ENCODE measurements at places on chromosomes 7 and 10.

- no peak for DNase-seq
These were observed 29.1 kb downstream of the GTF2IRD1 start for GRCh38 chr7:74482629-74483401.

- no peak for DNase-seq
These were observed 226.4 kb downstream of the AGMO start for GRCh38 chr7:15335390-15335789.

- DNase-seq, result no peak
These were observed 33.1 kb downstream of the CHST12 start for GRCh38 chr7:2436341-2437104.

- no peak for DNase-seq
These were observed 165.0 kb upstream of the GPR26 start for GRCh38 chr10:123501148-123501547.

GRCh38 chr7:87624628-87625027, 3.6 kb upstream of the RUNDC3B start:
- no peak for DNase-seq

- DNase-seq, result no peak
These were observed 535.9 kb downstream of the TFEC start for GRCh38 chr7:115494529-115495147.

GRCh38 chr10:70982443-70982842, 94.1 kb upstream of the PCBD1 start:
- DNase-seq, result no peak

DNA sequence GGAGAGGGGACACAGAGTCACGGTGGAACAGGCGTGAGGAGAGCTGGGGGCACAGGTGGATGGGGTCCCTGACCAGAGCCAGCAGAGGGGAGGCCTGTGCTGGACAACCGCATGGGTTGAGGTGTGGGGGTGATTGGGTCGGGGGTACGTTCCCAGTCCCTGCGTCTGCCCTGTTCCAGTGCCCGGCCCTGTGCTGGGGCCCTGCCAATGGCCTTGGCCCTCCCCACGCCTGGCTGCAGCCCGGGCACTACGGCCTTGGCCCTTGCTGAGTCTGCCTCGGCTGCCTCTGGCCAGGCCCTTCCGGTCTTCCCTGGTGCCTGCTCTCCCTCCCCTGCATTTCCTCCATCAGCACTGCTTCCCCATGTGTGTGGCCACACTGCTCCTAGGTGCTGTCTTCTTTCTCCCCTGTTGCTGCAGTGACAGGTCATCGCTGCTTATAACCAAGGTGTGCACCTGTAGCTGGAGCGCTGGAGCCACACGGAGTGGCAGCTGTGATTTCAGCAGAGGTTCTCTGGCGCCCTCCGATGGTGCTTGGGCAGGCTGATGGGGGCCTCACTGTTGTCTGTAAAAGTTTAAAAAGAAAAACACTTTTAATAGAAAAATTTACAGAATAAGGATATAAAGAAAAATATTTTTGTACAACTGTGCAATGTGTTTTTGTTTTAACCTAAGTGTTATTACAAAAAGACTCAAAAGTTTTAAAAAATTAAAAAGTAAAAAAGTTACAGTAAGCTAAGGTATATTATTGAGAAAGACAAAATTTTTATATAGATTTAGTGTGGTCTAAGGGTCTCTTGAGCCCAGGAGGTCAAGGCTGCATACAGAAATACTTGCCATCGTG, 45.2 kb upstream of the BHLHA15 start:
- DNase-seq, result no peak

GRCh38 chr10:122113945-122114747, 125.2 kb downstream of the TACC2 start:
- no peak for DNase-seq

DNA sequence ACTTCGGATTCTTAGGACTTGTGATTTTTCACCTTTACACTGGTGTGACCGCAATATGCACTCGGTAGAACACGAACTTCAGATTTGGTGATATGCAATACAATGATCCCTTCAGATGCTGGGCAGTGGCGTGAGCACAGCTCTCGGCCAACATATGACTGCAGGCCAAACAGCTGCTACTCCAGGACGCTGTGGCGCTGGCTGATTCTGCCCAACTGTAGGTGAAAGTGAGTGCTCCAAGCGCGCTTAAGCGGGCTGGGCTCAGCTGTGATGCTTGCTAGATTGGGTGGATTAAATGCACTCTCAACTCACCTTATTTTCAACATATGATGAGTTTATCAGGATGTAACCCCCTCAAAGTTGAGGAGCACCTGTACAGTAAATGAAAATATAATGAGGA, 137.6 kb upstream of the RET start:
- DNase-seq, result no peak

- DNase-seq, result no peak
These were observed 294.6 kb downstream of the SORCS3 start for GRCh38 chr10:104935656-104936055.

DNA sequence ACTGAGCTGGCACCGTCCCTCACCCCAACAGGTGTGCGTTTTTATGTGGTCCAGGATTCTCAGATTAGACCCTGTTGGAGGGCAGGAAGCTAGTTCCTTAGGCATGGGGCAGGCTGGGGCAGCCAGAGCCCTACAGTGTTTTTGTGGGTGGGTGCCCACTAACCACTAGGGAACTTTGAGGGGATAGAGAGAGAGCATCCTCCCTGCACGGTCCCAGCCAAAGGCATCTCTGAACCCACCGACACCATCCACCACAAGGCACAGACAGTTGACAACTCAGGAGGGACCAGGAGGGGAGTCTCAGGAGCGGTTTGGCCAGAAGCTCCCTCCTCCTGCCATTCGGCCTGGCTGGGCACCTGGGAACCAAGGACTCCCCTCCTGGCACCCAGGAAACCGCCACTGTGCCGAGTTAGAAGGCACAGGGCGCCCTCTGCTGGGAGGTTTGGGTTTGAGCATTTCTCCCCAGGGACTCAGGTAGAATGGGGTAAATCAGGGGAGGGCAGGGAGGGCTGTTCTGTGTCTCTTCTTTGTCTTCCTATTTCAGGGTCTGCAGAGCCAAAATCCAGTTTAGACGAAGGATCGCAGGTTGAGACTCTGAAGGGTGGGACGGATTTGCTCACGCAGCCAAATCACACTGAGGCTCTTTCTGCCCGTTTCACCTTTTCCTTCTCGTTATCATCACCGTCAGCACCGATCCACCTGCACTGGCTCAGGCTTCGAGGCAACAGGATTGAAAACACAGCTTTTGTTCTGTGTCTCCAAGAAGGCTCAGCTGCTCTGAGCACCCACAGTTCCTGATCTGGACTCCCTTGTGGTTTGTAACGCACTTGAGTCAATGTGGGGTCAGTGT, 84.8 kb upstream of the COL13A1 start:
- no peak for DNase-seq

GRCh38 chr10:129075927-129076326, 391.1 kb upstream of the MGMT start:
- no peak for DNase-seq

DNA sequence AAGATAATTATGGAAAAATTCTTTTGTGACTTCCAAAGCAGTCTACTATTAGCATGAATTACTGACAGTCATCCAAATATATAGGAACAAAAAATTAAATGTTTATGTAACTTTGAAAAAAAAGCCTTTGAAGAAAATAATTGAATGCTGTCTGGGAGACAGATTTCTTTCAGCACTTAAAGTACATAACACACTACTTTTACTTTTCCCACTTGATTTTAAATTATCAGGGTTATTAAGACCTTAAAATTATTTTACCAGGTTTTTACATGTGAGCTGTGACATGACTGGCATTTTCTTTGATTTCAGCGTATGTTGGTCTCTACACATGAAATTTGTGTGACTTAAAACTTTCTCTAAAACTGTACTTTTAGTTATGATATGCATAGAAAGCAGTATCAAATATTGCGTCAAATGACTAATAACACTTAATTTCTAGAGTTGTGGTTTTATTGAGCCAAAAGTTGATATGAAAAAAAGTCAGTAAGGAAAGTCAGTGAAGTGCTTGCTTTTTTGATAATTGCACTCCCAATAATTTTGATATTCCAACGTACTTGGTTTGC, 3.1 kb downstream of the PTEN start:
- DNase-seq, result no peak

DNA sequence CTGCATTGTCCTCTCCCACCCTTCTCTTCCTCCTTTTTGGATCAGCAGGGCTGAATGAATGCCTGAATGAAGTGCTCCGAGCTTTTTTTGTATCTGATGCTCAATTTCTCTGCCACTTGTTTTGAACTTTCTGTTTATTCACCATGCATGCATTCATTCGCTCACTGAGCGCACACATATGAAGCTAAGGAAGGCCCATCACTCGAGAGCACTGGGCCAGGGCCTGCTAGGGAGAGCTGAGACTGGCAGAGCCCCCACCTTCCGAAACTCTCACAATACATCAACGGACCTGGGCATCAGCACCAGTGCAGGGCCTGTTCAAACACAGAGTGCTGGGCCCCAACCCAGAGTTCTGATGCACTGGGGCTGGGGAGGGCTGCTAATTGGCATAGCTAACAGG, 45.7 kb downstream of the RPS24 start:
- no peak for DNase-seq

DNA sequence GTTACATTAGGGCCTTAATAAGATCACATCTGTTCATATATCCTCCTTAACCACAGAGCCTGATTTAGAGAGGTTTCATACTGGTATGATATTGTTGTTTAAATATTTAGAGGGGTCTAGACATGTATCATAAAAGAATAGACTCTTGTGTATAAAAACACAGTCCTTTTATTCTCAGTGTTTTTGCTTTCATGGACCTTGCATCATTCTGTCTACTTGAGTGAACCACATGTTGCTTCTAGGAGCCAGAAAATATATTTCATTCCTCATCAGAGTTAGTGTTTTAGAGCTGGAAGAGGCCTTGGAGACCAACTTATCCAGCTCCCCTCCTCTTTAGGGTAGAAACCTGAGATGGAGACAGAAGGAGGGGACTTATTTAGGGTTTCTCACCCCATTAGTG, 312.8 kb downstream of the LRMDA start:
- no peak for DNase-seq

DNA sequence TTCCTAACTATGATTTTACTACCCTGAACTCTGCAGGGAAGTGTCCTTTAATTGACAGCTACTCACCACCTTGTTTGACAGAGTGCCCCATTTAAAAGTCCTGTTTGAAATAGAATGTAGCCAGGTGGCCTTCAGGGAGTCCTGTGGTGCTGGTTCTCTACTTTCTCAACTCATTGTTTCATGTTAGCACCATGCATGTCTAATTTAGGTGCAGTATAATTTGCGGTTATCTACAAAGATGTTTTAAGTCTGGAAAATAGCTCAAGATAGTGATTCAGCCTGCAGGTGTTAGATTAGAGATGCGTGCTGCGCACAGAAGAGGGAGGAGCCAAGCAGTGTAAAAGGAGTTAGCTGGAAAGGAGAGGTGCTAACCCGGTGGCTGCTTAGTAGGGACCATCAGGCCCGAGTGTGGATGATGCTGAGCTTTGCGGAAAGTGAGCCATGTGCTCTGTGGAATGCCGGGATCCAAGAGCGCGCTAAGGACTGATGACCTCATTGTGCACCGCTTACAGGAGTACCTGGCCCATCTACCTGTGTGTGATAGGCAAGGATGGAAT, 1.2 kb downstream of the CCM2 start:
- DNase-seq, result no peak

DNA sequence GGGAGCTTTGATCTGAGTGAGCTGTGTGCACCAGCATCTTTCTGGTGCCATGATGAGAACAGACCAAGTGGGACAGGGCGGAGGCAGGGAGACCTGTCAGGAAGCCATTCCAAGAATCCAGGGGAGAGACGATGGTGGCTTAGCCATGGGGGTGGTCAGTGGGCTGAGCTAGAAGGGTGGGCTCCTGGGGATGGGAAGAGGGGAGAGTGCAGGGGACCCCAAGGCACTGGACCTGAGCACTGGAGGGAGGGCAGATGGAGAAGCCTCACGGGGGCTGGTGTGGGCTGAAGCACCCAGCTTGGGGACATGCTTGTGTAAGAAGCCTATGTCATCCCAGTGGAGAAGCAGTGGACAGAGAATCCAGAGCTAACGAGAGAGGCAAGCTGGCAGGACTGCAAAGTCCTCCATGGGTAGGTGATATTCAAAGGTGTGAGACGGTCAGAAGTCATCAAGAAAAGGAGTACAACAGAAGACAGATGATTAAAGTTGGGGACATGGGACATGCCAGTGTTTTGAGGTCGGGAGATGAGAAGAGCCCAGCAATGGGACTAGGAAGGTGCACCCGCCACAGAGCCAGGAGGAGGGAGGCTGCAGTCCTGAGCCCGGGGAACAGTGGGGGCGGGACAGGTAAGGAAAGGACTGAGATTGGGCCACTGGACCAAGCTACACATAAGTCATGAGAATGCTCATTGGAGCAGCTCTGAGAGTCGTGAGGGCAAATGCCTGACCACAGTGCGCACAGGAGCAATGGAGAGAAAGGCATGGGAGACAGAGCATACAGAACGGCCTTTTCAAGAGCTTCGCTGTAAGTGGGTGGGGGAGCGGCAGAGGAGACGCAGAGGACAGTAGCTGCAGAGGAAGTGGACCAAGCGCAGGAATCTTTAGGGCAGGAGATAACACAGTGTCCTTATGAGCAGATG, 72.0 kb downstream of the GRID1 start:
- DNase-seq, result no peak

- no peak for DNase-seq
These were observed 95.5 kb upstream of the PRSS58 start for GRCh38 chr7:142353147-142354060.

- no peak for DNase-seq
These were observed 15.6 kb downstream of the ATG9B start for GRCh38 chr7:151008511-151009323.

- no peak for DNase-seq
These were observed 2.3 kb downstream of the LOXL4 start for GRCh38 chr10:98265403-98266378.

DNA sequence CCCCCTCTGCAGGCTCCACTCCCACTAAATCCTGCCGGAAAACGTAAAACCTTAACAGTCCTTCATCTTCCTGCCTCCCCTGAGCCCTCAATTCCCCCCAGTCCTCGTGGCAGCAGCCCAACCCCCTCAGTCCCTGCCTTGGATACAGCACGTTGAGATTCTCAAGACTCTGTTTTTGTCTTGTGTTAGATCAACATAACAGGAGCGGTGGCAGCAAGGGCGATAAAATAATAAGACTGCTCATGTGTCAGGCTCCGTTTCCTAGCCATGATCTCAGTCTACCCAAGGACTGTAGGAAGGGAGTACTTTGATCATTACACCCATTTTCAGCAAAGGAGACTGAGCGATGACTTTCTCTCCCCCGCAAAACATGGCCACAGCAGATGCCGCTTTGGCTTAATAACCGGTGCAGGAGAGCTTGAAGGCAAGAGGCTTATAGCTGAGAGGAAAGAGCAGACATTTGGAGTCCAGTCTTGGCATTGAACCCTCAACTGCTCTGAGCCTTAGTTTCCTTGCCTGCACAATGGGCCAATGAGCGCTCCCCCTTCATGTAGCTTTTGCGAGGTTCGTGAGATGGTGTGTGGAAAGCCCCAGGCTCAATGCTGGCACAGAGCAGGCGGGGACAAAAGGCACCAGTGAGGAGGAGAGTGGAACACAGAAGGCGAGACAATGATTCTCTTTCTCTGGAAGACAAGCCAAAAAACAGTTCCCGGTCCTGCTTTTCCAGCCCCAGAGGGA, 42.1 kb upstream of the PCBD1 start:
- no peak for DNase-seq
